ENCODE measurements at places on chromosomes 2 and 18. TPM values are rescaled to one million over a fixed set of nuclear protein-coding genes. Genes with fewer than 3 reads are reported as not detected.

BIRC6 gene
- total RNA-seq: 306 TPM

C2orf81 gene
- 3.1 TPM for total RNA-seq

PLB1 gene
- 4.1 TPM for total RNA-seq

MC5R gene
- 0.33 TPM for total RNA-seq

Data from camera-type eye (tissue), 1 donor.